ENCODE measurements at places on chromosomes 1 and 21.

DNA sequence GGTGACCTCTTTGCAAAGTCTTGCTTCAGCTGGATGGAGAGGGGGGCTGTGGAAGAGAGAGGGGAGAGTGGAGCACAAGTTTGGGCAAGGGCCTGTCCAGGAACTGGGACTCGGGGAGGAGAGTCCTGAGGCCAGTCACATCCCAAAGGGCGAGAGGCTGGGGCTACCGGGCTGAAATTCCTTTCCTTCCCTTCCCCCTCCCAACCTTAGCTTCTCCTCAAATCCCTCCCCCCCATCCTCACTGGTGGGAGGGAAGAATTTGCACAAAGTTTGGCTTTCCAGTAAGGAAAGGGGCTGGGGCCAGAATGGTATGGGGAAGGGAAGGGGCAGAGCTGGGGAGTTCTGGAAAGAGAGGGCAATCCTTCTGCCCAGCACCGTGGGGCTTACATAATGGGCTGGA is 854 bp downstream of the CNTN2 start:
- DNase-seq: no peak

- no peak for DNase-seq
Observed at GRCh38 chr1:9201401-9202239, 33.0 kb upstream of the H6PD start.

DNA sequence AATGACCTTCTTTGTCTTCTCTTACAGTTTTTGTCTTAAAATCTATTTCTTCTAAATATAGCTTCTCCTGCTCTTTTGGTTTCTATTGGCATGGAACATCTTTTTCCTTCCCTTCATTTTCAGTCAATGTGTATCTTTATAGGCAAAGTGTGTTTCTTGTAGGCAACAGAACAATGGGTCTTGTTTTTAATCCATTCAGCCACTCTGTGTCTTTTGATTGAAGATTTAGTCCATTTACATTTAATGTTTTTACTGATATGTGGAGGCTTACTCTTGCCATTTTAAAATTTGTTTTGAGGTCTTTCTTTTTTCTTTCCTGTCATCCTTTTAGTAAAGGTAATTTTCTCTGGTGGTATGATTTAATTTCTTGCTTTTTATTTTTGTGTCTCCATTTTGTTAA is 271.2 kb upstream of the ZP4 start:
- no peak for DNase-seq

GRCh38 chr1:168287237-168287664 is 6.6 kb downstream of the TBX19 start:
- no peak for DNase-seq

GRCh38 chr1:3460672-3461131 is 6.2 kb downstream of the ARHGEF16 start:
- DNase-seq: no peak

DNA sequence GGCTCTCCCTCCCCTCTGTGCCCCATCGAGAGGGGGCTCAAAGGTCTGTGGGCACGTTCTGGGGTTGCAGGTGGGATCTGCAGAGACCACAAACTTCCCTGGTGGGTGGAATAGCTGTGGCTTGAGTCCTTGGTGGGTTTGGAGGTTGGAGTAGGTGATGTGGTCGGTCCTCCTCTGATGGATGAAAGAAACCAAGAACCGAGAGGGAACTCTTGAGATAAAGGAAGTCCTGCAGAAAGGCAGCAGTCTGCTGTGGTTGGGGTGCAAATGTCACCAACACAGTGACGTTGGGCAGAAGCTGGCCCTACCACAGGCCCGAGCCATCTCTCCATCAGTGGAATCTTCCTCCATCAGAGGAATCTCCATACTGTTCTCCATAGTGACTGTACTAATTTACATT is 171.8 kb downstream of the FCRL5 start:
- DNase-seq: no peak

- DNase-seq: no peak
Observed at GRCh38 chr1:1788136-1788535, 9.9 kb upstream of the NADK start.

DNA sequence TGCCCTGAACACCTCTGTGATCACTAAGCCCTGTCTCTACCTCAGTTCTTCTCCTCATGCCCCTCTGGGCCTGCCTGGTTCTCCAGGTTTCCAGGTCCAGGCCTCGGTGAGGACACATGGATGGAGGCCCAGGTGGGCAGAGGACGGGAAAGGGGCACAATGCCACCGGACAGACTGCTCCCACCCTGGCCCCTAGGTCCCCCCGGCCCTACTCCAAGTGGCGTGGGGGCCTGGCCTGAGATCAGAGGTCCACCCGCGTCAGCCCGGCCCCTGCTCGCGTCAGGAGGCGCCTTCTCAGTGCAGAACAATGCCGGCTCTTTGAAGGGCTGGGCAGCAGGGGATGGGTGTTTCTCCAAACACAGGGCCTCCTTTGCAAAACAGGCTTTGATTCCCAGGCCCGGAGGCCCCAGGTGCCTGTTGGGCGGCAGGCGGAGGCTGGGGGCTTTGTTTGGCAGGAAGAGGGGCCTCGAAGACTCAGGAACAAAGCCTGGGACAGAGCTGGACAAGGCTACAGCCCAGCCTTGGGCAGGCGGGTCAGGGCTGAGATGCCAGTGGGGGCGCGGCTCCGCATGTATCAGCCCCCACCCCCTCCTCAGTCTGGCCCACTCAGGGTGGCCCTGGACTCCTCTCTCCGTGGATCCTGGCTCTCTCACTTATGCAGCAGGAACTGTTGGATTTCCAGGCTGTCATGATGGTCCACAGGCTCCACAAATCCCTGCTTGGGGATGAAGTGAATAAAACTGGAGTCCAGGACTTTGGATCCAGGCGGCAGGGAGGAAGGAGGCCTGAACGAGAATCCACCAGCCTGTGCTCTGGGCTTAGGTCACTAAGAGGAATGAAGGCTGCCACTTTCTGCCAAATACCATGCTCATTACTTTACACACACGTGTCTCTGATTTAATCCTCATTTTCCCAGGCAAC is 77.4 kb upstream of the SLC2A1 start:
- no peak for DNase-seq

- DNase-seq: no peak
Observed at GRCh38 chr1:223140611-223141405, 2.2 kb downstream of the TLR5 start.

GRCh38 chr1:14850563-14850962 is 252.1 kb downstream of the KAZN start:
- DNase-seq: no peak

GRCh38 chr21:40254540-40255465 is 387.6 kb downstream of the PCP4 start:
- no peak for DNase-seq

DNA sequence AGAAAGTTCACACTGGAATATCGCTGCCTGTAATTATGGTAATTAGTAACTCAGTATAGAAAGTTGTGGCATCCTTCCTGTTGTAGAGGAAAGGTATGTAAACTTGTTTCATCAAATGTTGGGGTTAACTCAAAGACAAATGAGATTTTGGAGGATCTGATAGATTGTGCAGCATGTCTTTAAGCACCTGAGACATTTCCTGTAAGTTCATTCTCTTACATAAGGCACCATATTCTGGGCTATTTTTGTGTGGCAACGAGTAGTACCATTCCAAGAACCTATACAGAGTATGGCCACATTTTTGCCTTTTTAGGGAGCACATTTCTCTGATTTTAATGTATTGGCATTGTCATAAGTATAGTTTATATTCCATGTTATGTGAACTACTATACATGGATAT is 88.8 kb downstream of the CDC14A start:
- no peak for DNase-seq

DNA sequence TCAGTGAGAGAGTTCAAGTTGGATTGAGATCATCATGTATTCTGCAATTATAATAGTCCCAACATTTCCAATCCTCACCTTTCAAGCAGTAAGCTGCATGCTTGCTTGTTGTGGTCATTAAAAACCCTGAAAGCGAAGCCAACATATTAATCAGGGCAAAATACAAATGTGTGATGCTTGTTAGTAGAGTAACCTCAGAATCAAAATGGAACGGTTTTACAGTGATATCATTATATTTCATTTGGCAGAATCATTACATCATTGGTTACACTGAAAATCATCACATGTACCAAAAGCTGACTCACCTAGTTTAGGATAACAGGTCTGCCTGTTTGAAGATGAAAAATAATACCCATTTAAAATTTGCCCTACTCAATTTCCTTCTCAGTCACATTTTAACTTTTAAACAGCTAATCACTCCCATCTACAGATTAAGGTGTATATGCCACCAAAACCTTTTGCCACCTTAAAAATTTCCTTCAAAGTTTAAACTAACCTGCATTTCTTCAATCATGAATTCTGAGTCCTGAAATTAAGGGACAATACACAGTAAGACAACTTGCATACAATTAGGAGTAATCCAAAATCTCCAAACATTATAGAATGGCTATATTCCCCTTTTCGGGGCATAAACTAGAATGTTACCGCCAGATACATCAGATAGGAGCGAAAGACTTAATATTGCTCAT is 3.5 kb downstream of the GAS5 start:
- no peak for DNase-seq

- no peak for DNase-seq
Observed at GRCh38 chr1:227395426-227396028, 77.2 kb upstream of the CDC42BPA start.

DNA sequence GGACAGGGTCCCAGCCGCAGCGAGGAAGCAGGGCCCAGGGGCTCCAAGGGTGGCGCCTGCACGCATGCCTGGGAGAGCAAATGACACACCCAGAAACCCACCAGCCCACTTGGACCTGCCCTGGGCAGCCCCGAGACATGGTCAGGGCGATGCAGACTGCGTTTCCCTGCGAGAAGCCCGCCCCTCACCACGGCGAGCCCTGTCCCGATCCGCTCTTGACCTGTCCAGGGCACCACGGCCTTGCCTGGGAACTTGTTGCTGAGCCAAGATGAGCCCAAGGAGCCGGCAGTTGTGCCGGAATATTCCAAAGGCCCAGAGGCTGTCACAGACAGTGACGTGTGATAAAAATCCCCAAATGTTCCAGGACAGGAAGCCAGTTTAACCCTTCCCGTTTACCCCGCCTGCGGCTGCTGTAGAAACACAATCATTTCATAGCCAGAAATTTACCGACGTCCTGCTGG is 78.1 kb downstream of the SIK1 start:
- no peak for DNase-seq

DNA sequence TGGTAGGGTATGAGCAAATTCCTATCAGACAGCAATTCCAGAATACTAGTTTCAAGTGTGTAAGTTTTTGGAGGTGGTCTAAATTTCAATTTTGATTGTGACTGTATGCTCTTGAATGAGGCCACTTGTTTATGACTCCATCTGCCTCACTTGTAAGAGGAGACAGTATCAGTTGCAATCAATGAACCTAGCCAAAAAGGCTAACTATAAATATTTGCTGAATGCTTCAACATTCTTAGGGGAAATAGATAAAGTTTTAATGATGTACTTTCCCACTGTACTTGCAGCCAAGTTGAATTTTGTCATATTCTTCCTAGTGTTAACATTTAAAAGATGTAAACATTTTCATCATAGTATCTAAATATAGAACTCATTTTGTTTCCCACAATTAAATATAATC is 32.1 kb upstream of the RWDD3 start:
- no peak for DNase-seq

DNA sequence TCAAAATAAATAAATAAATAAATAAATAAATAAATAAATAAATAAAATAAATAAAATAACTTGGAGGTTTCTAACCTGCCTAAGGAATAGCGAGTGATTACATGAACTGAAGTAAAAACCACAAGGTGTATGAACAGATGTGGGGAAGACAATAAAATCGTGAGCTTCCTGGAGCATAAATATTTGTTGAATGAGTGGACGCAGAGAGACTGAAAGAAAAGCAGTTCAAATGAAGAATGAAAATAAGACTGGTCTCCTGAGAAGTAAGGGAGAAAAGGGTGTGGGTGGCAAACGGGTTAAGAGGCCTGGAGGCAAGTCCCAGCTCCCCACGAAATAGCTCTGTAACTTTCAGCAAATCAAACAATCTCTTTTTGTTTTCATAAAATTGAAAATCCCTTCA is 33.6 kb downstream of the CHML start:
- DNase-seq: no peak

DNA sequence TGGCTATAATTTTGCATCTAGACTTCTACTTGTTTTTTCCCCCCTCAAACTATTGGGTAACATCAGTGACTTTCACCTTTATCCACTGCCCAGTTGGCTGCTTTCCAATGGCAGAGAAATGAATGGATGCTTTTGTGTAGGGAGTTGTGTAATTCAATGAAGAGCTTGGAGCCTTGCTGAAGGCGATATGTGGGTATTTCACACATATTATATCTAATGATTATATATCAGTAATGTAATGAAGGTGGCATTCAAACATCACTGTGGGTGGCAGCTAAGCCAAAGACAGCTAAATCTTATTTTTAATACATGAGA is 81.2 kb downstream of the TGFB2 start:
- no peak for DNase-seq

DNA sequence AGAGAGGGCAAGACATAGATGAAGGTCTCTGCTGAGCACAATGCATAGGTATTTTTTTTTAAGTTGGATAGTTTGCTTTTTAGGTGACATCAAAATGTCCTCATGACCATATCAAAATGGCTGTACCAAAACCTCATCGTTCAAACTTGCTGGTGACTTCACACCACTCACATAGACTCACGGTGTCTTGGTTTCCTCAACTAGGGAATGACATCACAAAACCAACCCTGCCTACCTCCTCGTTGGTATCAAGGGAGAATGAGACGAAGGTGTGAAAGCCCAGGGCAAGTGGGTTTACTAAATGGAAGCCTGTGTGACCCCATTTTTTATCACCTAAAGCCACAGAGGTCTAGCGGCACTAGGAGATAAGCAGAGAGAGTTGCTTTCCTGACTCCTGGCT is 1.6 kb downstream of the PIGR start:
- no peak for DNase-seq

GRCh38 chr1:171137580-171137979 is 46.9 kb downstream of the FMO3 start:
- no peak for DNase-seq

GRCh38 chr1:109516872-109517271 is 7.3 kb upstream of the AMIGO1 start:
- DNase-seq: no peak

DNA sequence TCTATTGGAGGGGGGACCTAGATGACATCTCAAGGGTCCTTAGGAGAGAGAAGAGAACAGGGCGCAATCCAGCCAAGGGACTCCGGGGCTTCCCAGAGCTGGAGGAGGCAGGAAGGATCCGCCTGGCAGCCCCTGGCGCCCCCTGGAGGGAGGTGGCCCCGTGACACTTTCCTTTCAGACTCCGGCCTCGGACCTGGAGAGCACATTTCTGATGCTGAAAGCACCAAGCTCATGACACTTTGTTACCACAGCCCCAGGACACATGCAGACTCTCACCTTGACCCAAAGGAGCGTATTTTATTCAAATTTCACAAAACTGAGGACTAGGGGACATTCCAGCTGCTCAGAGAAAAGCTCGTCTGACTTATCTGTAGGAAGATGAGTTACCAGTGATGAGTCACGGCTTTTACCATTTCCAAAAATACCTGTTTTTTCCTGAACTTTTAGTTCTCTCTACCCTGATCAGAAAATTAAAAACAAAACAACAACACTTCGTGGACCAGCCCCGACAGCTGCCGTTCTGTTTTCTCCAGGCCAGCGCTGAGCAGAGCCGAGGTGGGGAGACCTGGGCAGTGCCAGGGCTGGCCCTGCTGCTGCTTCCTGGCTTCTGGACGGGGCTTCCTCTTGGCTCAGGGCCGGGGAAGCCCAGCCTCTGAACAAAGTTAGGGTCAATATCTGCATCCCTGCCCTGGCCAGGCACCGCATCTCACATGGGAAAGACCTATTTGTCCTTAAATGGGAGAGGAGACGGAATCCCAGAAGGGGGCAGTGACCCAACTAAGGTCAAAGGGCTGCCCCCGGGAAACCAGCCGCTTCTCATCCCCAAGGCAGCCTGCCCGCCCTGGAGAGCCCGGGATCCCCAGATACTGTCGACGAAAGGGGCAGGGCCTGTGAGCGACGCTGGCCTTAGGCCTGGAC is 21.6 kb upstream of the POFUT2 start:
- no peak for DNase-seq

- DNase-seq: no peak
Observed at GRCh38 chr1:6738987-6739676, 37.5 kb upstream of the DNAJC11 start.

Measured in stimulated activated CD8-positive, alpha-beta memory T cell treated with anti-CD3 and anti-CD28 coated beads, Interleukin-7, amount 100 ng/mL, for 24 hours (primary cell).